Cerebellar nuclear complex (tissue), 1 donor: ENCODE measurements at places on chromosomes 12 and 14.

GRCh38 chr14:61385002-61385685, 63.8 kb downstream of the PRKCH start:
- no peak for DNase-seq

GRCh38 chr12:112126911-112127310, 1.6 kb downstream of the TRAFD1 start:
- DNase-seq: no peak

DNA sequence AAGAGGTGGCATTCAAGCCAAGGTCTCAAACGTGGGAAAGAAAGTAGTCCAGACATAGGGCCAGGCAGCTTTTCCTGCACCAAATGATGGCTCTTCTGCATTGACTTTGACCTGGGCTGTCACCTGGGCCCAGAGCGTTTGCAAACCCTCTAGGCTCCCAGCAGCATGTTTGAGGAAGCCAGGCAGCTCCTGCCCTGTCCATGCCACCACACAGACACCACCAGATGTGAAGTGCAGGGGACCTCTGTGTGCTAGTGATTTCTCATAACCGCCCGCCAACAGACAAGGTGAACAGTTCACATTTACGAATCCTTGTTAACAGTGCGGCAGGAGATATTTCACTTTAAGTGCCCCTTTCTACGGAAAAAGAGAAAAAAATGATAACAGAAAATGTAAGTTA, 49.8 kb upstream of the FAM222A start:
- no peak for DNase-seq

DNA sequence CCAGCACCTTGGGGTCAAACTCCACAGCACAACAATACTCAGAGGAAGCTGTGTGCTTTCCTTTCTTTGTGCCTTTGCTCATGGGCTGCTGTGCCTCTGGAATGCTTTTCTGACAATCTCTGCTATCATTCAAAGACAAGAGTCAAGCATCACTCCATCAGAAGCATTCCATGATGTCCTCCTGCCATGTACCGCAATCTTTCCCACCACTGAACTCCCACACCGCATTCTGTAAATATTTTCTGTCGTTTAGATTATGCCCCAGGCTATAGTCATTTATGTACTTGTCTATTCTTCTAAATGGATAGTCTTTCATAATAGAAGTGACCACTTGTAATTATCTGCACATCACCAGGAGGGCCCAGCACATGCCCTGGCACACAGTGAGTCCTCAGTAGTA, 327.8 kb downstream of the PDZRN4 start:
- DNase-seq: no peak

DNA sequence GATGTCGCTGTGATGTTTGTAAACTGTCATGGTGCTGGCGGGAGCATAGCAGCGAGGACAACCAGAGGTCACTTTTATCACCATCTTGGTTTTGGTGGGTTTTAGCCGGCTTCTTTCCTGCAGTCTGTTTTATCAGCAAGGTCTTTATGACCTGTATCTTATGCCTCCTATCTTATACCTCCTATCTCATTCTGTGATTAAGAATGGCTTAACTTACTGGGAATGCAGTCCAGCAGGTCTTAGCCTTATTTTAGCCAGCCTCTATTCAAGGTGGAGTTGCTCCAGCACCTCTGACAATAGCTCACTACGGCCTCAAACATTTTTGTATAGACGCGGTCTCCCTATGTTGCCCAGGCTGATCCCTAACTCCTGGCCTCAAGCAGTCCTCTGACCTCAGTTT, 53.7 kb downstream of the B4GALNT3 start:
- DNase-seq: no peak

DNA sequence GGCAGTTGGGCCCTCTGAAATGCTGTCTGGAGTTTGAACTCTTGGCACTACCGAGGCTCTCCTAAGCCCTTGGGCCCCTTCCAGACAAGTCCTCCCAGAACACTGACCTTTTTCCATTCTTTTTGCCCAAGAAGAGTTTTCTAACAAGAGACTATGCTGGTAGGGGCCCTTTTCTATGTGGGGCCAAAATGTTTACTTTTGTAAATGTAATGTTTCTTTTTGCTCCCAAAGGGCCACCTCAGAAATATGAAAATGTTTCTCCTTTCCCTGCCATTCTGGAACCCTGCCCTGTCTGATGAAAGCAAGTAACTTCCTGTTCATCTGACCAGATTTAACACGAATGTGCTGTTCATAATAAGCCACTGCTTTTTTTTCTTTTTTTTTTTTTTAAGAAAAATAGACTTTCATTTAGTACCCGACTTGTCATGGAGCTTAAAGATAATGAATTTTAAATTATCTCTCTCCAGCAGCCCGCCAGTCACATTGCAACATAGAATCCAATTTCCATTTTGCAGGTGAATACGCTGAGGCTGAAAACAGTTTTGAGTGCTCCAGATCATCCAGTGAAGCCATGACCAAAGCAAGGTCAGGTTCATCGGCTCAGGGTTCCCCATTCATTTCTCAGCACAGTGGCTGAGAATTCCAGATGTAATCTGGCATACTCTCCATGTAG, 169.9 kb downstream of the DPF3 start:
- DNase-seq: no peak

DNA sequence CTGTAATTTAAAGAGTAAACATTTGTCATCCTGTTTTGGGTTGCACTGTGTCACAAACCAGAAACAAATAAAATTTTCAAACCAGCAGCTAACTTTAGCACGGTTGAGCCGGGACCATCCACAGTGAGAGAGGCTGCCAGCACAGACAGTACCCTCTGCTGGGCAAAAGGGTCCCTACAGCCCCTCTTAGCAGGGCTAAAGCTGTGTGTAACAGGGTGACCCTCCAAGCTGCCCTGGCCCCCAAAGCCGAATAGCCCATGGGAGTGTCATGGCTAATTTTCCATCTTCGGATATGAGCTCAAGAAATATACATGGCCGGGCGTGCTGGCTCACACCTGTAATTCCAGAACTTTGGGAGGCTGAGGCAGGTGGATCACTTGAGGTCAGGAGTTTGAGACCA, 157.1 kb upstream of the GRIN2B start:
- no peak for DNase-seq

DNA sequence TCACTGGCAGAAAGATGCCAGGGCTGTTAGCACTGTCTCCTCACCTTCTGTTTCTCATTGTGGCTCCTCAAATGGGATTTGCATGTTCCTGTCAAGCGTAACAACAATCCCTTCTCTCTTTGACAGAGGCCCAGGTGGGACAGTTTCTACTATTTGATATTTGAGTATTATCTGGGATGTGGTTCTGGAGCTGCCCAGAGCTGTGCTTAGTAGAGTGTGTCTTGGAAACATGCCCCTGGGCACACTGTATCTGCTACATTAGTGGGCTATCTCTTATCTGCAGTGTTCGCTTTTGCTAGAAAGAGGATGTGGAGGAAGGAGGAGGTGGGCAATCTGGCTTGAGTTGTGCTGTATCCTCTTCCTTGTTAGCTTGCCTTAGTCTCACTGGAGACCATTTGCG, 3.8 kb upstream of the ACADS start:
- DNase-seq: no peak

DNA sequence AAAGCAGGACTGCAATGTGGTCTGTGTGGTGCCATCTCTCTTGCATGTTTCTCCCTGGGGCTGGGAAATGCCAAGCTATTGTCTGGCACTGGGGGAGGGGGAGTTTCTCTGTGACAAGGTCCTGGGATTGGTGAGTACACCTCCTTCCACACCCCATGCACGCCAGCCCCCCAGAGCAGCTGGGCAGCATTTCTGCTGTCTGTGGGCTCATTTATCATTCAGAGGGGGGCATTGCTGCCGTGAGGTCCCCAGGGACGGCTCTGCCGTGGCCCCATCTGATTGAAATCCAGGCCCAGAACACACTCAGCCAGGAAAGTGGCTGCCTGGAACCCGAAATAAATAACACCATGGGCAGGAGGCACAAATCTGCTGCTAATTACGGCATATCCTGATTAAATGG, 12.6 kb upstream of the FAM222A start:
- no peak for DNase-seq

GRCh38 chr12:92140896-92141536, 4.6 kb downstream of the BTG1 start:
- DNase-seq: no peak

DNA sequence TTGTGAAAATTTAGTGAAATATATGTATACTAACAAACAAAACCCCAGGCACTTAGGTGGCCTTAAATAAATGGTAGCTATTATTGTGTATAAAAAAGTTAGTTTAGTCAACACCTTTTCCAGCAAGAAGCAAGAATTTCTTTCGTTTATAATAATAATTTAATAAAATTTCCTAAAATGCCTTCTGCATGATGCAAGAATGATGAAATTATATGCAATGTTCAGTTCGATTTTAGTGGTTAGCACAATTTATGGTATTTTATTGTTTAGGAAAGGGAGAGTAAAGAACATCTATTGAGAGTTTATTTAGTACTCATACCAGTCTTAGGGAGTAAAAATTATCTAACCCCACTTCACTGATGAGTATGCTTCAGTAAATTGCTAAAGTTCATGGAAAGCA, 290.8 kb downstream of the APAF1 start:
- no peak for DNase-seq

- no peak for DNase-seq
Measured at GRCh38 chr12:129001-129400, 62.4 kb downstream of the IQSEC3 start.

DNA sequence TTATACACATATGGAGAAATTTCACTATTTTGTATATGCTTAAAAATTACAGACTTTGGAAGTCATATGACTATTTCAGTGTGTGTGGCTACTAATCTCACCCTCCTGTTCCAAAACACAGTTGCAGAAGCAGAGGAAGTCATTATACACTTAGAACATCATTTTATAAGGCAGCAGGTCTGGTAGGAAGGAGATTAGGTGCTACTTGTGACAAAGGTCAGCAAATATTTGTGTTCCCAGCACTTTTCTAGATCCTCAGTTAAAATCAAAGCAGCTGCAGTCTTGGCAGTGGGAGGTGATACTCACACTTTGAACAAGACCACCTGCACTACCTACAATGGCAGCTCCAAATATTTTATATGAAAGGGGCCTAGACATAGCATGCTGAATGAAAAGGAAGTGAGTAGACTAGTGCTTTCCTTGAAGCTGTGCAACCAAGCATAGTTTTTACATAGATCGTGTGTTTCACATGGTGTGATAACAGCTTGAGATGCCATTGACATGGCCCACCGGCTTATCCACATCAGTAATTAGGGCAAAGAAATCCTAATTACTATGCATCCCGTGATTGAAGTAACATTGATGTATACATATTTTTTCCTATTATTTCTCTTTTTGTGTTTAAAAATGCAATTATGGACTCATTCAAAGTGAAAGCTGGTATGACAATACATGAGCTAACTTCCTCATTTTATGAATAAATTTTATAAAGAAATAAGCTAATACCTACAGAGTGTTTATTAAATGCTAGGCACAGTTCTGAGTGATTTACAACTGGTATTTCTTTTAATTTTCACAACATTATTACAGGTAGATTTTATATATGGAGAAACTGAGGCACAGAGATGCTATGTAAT, 5.3 kb downstream of the GYS2 start:
- no peak for DNase-seq

DNA sequence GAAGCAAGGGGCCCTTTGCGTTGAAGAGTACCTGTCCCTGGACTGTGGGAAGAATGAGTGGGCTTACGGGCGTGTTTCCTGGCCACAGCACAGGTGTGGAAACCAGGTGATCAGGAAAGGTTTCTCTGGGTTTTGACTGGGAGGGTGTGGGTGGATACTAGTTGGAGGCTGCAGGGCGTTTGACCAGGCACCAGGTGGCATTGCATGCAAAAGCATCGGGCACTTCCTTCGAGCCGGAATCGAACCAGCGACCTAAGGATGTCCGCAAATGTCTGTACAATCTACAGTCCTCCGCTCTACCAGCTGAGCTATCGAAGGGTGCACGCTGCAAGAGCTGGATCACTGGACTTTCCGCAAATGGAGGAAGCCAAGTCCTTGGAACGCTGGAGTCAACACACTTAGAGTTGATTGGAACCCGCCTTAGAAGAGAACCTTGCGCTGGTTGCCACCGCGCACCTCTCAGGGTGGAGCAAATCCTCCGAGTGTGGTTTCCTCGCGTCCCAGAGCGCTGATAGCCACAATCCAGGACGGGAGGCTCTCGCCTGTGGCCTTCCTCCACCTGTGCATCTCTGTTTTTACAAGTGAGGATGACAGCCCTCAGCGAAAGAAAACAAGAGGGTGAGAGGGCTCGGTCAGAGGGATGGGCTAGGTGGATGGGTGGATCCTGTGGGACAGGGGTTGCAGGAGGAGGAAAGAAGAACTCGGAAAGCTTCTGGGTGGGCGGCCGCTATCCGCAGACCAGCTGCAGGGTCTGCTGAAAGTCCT, 21.2 kb upstream of the RNASE4 start:
- peak; percentile 26 for DNase-seq

DNA sequence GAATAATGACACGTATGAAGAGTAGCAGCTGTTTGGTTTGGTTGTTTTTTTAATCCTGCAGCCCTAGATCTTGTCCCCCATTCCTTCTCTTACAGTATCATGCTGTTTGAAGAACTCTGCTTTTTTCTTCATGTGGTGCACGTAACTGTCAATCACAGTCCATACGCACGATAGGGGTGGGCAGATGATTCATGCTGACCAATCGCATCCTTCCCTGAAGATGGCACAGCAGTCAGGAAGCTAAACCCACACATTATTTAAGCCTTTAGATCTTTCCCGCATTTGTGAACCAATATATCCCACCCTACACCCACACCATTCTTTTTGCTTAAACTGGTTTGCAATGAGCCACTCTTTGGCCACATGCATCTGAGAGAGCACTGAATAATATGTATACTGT, 158.9 kb upstream of the PLEKHA5 start:
- DNase-seq: no peak

GRCh38 chr12:89999699-90000505, 291.3 kb upstream of the ATP2B1 start:
- DNase-seq: no peak

- no peak for DNase-seq
Measured at GRCh38 chr12:54654926-54655325, 6.8 kb upstream of the DCD start.

GRCh38 chr14:42862114-42862513, 1255.4 kb downstream of the LRFN5 start:
- DNase-seq: no peak

DNA sequence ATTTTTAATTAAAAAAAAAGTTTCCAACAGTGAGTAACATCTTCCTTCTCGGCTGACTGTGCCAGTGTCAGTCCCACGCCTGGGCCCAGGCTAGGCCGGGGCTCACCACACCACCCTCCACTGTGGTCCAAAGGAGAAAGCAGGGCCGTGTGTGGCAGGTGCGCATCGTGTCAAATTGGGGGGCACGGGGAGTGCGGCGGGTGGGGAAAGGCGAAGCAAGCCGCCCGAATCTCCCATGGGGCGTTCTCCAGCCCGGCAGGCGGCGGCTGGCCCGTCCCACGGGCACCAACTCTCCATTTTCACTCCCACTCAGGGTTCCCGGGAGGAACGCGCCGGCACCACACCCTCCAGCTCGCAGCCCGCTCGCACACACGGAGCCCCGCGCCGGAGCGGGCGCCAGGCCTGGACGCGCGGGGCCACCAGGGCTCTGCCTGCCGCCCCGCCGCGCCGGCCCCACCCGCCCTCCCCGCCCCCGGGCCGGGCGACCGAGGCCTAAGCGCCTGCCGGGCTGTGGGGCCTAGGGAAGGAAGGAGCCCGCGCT, 604 bp downstream of the EEA1 start:
- DNase-seq: no peak

GRCh38 chr14:95522556-95522955, 6.1 kb upstream of the SYNE3 start:
- no peak for DNase-seq

GRCh38 chr14:28755884-28756268, 10.7 kb upstream of the FOXG1 start:
- no peak for DNase-seq

- DNase-seq: no peak
Measured at GRCh38 chr14:48900565-48900964, 685.6 kb downstream of the RPS29 start.
